ENCODE measurements at places on chromosomes 12 and 14. TPM values are rescaled to one million over a fixed set of nuclear protein-coding genes. Genes with fewer than 3 reads are reported as not detected.
A peak's percentile ranks its signal among the peaks of the same experiment; 100 is the strongest.

- H3K4me1 ChIP-seq, result peaks cover 71% of the 10 kb centered on the region
These were observed 15.0 kb downstream of the KCTD10 start for GRCh38 chr12:109461846-109462756.

DNA sequence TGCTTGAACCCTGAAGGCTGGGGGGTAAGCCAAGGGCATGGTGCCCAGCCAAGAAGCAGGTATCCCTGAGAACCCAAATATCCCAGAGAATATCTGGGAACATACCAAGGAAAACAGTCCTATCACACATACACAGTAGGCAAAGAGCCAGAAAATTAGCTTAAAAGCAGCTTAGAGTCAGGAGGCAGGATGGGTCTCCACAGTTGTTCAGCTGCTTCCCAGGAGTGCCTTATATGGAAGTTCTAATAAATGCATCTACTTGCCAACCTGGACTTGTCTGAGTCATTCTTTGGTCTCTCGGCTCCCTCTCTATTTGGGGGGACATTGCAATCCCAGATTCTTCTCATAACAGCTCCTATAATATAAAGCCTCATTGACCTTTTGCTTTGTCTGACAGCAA lies 9.0 kb upstream of the GPR135 start:
- no peak for DNase-seq
- H3K4me1 ChIP-seq, result no peaks in the 10 kb centered on the region
- H3K27ac ChIP-seq, result no peak overlapping the region

GRCh38 chr14:81400852-81401251 lies 728 bp upstream of the STON2 start:
- DNase-seq, result no peak
- no peaks in the 10 kb centered on the region for H3K36me3 ChIP-seq
- peak overlapping the region; percentile 83 for H3K27ac ChIP-seq
- no peaks in the 10 kb centered on the region for H3K27me3 ChIP-seq
- peaks cover 5% of the 10 kb centered on the region for H3K4me1 ChIP-seq

GRCh38 chr12:1546931-1547640 lies 47.3 kb downstream of the FBXL14 start:
- H3K4me3 ChIP-seq, result no peak overlapping the region
- H3K4me1 ChIP-seq, result no peaks in the 10 kb centered on the region
- H3K27me3 ChIP-seq, result no peaks in the 10 kb centered on the region
- DNase-seq, result no peak

DNA sequence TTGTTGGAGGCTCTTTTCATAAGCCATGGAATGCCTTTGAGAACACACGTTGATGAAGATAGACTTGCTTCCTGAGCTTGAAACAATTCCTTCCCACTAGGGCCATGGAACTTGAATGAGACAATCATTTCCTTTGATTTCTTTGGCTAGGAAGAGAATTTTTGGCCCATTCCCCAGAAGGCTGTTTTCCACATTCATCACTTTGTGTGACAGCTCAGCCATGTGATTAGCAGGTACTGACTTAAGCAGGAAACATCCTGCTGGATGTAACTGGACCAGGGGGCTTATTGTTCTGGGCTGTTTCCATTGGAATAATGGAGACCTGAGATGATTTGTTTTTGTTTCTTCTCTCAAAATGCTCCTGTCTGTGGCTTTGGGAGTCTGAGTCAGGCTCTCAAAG lies 469.8 kb upstream of the SEL1L start:
- H3K36me3 ChIP-seq, result no peaks in the 10 kb centered on the region
- no peak for DNase-seq
- H3K27ac ChIP-seq, result no peak overlapping the region
- no peaks in the 10 kb centered on the region for H3K4me1 ChIP-seq

Gene CIPC
- 21.7 TPM for polyA plus RNA-seq

Gene SERPINA9
- not detected for polyA plus RNA-seq

Gene MANSC1
- 32.0 TPM for polyA plus RNA-seq
